Stimulated activated CD4-positive, alpha-beta T cell treated with anti-CD3 and anti-CD28 coated beads, Interleukin-12 subunit alpha, Interleukin-12 subunit beta, amount 100 ng/mL, for 4 hours (primary cell): ENCODE measurements at places on chromosomes 12 and 14.
A peak's percentile ranks its signal among the peaks of the same experiment; 100 is the strongest.

DNA sequence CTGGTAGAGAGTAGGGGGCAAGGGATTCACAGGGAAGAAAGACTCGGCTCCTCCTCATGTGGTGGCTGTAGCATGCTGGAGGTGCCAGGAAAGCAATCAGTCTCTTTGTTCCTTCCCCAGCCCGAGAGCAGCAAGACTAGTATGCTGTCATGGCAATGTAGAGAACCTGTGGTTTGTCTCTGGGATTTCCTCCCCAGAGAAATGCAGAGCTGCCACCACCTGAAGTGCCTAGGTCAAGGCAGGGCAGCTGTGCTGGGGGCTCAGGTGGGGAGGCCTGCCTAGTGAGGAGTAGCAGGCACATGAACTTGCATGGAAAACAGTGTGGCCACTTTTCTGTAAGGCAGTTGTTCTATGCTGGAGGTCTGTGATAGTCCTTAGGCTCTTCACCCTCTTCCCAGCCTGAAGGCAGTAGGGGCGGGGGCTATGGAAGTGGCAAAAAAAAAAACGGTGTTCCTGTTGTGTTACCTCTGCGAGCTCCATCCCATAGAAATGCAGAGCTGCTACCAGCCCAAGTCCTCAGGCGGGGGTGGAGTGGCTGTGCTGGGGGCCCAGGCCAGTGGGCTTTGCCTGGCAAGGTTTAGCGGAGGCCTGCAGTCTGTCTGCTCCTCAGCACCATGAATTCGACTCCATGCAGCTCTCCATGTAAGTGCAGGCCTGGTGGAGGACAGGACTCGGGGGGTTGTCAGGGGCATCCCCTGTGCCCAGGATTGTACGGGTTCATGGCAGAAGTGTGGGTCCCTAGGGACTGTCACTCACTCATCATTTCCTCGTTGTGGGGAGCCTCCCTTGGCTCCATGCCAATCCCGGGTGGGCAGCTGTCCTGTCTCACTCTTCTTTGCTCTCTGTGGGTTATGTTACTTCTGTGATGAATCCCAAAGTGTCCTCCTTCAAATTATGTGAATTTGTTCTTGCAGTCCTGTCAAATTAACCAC is 4.1 kb upstream of the CLEC4D start:
- no peak for DNase-seq

- no peak for DNase-seq
Observed at GRCh38 chr14:100304825-100305323, 1.4 kb downstream of the SLC25A29 start.

DNA sequence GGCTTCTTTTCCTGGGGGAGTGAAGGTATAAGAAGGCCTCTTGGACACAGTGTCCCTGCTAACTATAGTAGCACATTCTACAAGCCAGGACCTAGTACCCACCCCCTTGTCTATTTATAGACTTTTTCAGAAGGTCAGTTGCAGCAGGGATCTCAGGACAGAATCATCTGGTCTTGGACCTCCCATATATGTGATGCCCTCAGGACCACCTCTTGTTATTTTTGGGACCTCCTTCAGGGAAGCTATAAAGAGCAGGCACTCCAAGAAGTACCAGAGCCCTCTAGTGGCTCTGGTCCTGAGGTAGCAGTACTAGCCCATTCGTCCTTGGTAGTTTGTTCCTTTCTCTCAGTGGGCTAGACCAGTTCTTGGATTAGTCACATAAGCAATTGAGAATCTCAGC is 4.3 kb downstream of the COQ10A start:
- DNase-seq: no peak

- peak; percentile 4 for DNase-seq
Observed at GRCh38 chr12:4809013-4809448, 88.8 kb downstream of the GALNT8 start.

DNA sequence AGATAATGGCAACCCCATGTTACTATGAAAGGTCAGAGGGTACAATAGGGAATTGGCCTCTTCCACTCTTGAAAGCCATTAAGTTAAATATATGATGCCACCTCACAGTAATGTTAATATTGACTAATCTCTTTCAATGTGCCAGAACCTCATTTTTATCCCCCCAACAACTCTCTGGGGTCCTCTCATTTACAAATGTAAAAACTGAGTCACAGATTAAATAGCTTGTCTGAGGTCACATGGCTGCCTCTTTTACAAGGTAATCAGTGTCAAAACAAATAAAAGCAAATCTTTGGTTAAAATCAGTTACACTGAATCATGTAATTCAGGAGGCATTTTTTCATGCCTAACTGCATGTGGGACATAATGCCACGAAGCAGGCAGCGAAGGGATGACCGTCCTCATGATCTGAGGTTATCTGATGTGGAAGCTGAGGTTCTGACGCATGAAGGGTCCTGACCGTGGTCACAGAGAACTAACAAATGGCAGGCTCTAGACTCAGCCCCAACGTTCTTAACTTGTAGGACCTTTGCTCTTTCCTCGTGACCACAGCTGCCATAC is 78.5 kb downstream of the PTPN21 start:
- DNase-seq: no peak

- DNase-seq: no peak
Observed at GRCh38 chr12:93011100-93011499, 82.0 kb upstream of the EEA1 start.

- DNase-seq: no peak
Observed at GRCh38 chr14:51895375-51895774, 35.0 kb downstream of the GNG2 start.

GRCh38 chr14:23513005-23513817 is 38.4 kb downstream of the ZFHX2 start:
- no peak for DNase-seq

GRCh38 chr14:24132061-24132685 is 1.7 kb downstream of the FITM1 start:
- DNase-seq: peak; percentile 21

DNA sequence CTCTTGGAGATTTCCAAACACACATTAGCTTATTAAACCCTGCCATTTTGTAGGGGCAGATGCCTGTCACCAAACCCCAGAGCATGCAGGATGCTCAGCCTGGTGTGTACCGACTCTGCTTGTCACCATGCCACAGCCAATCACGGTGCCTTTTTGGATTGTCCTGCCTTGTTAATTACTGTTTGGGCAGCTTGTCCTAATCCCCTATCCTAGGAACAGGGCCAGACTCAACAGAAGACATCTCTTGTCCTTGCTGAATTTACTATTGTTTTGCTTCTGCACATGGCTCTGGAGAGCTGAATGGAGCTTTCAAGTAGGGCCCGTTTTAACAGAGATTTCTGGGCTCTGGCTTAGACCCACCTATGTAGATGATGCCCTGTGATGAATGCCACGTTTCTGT is 388.5 kb downstream of the AACS start:
- no peak for DNase-seq

DNA sequence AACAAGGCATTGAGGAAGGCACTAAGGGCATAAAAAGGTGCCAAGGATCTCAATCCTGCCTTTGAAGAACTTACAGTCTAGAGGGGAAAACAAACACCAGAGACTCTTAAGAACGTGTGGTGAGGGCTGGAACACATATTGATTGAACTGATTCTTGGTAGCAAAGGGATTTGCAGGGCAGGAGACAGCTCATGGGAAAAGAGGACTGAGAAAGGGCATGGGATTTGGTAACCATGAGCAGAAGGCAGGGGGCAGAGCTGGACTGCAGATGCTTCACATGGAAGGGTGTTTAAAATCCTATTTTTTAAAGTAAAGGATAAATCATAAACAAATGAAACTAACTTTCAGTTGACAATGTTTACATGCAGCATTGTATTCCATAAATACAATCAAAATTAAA is 203.1 kb downstream of the ITPR2 start:
- DNase-seq: no peak

- no peak for DNase-seq
Observed at GRCh38 chr12:66403746-66404145, 101.5 kb downstream of the HELB start.

GRCh38 chr14:104872469-104873341 is 7.6 kb downstream of the CEP170B start:
- no peak for DNase-seq

- DNase-seq: no peak
Observed at GRCh38 chr12:70418101-70418500, 52.0 kb downstream of the KCNMB4 start.

DNA sequence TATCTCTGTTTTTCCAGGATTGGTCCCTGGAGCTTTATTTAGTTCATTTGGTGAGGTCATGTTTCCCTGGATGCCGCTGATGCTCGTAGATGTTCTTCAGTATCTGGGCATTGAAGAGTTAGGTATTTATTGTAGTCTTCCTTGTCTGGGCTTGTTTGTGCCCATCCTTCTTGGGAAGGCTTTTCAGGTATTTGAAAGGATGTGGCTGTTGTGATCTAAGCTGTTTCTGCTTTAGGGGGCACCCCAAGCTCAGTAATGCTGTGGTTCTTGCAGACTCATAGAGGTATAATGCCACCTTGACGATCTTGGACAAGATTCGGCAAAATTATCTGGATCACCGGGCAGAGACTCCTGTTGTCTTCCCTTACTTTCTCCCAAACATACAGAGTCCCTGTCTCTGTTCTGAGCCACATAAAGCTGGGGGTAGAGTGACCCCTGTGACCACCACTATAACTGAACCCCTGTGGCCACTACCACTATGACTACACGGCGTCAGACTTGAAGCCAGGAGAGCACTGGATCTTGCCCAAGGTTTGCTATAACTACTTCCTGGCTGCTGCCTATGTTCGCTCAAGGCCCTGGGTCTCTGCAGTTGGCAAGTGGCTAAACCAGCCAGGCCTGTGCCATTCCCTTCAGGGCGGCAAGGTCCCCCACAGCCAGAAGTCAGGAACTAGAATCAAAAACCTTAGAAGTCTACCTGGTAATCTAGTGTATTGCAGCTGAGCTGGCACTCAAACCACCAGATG is 40.9 kb downstream of the FGD4 start:
- no peak for DNase-seq

DNA sequence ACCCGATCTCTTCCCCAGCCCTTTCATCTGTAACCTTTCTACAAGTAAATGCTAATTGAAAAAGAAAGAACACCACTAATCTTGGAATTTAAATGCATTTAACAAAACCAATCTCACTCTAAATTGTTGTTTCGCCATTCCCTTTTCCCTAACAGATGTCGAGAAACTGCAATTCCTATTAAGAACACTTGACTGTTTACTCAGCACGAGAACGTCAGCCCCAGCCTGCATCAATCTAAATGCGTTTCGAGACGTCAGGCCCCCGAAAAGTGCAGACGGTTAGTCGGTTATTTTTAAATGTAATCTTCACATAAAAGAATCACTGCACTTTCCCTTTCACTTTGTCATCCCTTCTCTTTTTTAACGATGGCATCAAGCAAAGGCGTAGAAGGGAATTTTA is 837.6 kb downstream of the VRK1 start:
- DNase-seq: peak; percentile 12

DNA sequence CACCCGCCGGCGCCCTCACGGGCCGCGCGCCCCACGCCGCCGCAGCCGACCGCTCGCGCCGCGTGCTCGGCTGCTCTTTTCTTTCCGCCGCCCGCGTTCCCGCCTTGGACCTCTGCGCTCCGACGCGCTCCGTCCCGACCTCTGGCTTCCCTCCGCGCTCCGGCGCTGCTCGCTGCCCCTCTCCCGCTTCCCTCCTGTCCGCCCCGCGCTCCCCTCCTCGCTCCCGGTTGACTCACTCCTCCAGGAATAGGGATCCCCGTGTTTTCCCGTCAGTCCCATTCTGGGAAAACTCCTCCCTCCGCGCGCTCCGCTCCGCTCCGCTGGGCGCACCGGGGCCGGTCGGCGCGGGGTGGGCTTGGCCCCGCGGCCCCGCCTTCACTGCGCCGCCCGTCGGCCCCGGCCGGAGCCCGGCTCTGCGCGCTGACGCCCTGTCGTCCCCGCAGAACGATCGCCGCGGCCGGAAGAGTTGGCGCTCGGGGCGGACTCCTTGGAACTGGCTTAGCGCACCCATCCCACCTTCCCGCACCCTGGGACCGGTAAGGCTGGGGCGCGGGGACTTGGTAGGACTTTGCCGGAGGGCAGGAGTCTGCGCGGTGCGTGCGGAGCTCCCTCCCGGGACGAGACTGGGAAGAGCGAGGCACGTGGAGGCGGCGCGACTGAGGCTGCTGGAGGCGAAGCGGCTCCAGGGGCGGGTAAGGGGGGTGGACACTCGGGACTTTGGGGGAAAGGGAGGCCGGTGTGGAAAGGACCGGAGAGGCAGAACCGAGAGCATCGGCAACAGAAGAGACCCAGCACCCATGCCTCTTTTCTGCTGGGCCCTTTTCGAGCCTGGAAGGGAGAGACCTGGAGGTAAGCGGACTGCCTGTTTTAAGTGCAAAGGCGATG is 550 bp downstream of the TEAD4 start:
- DNase-seq: peak; percentile 3

DNA sequence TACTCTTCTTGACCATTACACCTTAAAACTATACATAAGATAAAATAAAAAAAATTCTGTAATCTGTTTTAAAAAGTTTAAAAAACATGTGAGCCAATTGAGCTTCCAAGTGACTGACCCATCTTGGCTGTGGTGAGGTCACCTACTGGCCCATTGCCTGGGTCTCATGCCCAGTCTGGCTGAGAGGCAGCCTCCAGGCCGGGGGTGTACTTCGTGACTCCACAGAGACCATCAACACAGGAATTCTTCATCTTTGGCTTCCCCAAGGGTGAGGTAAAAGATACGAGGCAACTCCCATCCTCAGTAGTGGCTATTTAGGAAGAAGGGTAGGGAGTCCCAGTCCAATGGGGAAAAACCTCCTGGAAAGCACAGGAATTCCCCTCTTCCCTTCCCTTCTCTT is 113.2 kb downstream of the APAF1 start:
- no peak for DNase-seq

DNA sequence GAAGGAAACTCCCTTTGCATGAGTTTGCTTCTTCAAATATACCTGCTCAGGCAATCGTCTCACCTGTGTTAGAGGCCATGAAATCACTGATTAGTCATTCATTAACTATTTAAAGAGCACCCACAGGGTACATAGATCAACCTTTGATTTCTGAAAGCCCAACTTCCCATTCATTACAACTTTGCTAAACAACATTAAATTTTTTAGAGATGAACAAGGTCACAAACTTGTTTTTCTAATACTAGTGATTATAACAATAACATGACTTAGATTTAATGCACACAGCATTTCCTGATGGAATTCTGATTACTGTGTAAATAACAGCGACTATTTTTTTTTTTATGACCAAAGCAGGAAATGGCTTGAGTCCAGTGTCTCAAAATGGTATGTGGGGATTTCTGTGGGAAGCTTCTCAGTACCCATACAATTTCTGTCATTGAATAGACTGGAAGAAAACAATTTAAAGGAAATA is 5.4 kb upstream of the ERO1A start:
- DNase-seq: no peak

DNA sequence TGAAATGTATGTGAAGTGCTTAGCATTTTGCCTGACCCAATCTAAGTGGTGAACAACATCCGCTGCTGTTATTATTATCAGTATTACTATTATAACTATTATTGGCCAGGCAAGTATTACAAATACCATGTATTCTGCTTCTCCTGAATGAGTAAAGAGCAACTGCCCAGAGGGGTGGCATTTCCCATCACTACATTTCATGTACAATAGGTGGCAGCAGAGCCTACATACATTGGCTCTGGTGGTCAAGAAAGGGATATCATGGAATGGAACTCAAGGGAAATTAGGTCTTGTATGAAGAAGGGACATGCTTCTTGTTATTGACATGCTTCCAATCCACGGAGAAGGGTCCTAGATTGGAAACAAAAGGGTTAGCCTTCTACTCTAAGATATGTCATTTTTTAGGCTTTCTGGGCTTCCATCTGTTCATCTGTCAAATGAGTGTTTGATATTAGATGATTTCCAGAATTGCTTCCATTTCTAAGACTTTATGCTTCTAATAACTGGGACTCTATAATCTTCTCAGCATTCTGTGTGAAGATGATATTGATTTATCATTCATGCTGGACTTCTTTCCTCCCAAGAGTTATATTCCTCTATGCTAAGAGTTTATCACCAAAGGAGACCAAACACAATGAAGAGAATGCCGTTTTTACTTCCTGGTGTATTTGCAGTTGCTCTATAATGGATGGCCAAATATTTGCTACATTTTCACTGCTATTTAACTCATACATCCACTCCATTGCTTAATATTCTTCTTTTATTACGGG is 239.1 kb downstream of the SSPN start:
- no peak for DNase-seq
